T-cell (primary cell): ENCODE measurements at places on chromosomes 7 and 10.

DNA sequence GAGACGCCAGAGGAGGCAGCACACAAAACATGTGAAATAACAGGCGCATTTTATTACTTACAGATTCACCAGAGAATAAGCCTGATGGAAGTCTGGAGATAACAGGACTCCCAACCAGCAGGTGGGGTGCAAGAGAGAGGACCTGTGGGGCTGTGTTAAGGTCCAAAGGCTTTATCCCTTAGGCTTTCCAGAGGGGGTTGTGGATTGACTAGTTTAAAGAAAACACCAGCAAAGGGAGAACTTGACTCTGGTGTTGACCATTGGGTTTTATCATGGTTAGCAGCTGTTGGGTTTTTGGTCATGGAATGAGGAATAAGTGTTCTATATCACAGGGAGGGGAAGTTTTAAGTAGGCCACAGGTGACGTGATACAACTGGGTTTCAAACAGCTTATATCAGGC is 1.6 kb upstream of the CRPPA start:
- DNase-seq = no peak

GRCh38 chr10:31101123-31101522 is 69.5 kb upstream of the ZNF438 start:
- no peak for DNase-seq

DNA sequence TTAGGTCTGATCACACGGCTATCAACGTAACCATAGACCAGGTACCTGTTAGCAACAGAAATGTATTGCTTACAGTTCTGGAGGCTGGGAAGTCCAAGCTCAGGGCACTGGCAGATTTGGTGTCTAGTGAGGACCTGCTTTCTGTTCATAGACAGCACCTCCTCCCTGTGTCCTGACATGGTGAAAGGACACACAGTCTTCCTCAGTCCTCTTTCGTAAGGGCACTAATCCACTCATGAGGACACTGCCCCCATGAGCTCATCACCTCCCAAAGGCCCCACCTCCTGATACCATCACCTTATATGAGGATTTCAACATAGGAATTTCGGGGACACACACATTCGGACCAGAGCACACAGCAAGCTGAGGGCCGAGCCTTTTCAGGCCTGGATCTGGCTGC is 71.4 kb upstream of the BTBD16 start:
- no peak for DNase-seq

DNA sequence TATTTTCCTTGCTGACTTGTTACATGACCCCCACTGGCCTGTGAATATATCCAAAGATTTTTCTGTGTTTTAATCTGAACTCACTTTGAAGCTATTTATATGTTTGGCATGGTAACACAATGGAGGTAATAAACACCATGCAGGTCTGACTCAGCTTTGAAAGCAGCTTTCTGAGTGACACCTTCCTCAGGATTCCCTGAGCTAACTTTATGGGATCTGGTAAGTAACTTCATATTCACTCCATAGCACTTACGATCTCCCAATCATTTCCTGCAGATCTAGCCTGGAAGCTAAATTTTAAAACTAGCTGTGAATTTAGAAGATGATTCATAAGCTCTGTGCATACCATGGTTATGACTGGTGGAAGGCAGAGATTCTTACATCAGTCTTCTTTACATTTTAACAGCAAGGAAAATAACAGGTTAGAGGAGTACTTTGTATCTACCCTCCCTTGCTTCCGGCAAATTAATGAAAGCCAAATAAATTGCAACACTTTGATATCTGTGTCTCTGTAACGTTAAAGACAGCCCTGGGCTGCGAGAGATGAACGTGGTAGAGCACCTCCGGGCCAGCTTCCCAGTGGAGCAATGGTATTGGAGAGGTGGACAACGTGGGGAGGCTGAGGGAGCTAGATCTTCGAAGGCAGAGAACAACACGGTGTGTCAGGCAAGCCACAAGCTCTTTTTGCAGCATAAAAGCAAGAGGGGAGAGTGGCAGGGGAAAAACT is 170.2 kb upstream of the KLF14 start:
- DNase-seq = no peak

DNA sequence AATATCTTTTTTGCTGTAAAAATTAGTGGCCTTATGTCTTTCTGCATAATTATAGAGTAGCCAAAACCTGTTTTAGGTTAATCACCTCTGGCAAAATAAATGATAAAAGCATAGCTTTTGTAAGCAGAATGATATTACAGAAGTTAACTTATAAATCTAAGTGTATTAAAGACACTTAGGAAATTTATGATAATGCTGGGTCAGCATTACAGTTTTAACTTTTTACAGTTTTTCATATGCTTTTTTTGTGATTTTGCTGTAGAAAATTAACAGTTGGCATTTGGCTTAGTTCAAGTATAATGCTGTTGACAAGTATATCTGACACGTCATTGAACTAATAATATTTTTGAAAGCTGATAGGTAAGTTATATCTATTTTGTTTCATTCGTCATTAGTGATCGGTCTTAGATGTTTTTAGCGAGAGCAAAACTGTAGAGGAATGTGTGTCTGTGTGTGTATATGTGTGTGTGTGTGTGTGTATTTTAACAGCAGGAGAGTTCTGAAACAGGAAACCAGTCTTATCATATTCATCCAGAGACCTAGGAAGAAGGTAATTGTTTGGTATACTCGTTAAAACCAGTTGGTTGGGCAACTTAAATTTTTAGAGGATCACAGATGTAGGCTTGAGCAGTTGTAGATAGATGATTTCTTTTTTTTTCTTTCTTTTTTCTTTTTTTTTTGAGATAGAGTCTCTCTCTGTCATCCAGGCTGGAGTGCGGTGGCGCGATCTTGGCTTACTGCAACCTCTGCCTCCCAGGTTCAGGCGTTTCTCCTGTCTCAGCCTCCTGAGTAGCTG is 15.4 kb downstream of the PTEN start:
- DNase-seq = no peak

GRCh38 chr7:26170663-26171062 is 18.7 kb downstream of the NFE2L3 start:
- DNase-seq = no peak

GRCh38 chr7:148492157-148492860 is 98.3 kb upstream of the C7orf33 start:
- DNase-seq = no peak

DNA sequence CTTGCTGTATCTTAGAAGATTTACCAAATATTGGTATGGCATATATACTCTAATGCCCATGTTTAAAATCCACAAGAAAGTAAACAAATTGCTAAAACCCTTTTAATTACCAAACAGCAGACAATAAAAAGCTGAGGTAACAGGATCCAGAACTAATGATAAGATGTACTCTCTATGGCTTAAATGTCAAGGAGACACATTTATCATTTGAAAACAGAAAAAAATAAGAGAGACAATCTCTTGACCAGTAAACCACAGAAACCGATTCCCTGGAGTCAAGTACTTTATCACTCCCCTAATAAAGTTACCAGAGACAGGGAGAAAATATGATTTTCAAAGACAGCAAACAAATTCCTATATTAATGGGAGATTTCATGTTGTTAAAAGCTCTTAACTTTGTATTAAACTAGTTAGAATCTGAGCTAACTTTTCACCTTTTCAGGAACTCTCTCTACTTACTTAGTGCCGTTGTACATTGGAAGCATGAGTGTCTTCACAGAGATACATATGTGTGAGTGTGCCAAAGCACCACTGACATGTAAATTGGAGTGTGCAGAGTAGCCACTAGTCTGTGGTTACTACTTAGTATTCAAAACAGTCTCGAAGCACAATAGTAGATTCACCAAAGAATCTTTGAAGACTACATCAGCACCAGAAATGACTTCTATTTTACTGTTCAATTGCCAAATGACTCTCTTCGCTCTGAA is 44.2 kb downstream of the TSPAN12 start:
- DNase-seq = no peak

DNA sequence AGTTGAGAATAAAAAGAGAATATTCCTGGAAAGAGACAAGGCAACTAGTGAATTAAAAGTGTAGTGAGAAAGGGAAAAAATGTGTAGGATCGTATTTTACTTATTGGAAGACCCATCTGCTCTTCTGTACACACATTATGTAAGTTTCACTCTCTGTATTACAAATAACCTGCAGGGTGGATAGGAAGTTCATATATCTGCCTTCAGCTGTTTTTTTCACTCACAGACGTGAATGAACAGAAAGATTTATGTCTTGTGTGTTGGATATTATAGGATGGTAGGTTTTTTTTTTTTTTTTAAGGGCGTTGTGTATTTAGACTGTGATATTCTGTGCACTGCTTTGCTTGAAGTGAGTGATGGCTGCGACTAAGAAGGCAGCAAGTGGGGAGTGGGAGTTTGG is 266.5 kb downstream of the AUTS2 start:
- no peak for DNase-seq

DNA sequence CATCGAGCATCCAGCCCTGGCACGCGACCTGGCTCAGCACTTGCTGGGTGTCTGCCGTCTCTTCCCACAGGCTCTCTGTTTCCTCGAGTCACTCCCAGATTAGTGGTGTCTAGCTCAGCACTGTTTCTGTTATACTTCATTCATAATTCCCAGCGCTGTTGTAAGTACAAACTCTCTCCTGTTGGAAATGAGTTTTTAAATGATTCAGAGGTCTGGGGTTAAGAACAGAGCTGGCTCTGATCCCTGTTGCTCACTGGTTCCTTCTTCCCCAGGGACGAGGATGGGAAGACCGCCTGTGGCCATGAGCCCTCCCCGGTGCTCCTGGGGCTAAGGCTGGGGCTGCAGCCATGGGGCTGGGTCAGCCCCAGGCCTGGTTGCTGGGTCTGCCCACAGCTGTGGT is 17.3 kb upstream of the C10orf95 start:
- DNase-seq = no peak

GRCh38 chr7:116632384-116632783 is 39.6 kb upstream of the MET start:
- DNase-seq = no peak

DNA sequence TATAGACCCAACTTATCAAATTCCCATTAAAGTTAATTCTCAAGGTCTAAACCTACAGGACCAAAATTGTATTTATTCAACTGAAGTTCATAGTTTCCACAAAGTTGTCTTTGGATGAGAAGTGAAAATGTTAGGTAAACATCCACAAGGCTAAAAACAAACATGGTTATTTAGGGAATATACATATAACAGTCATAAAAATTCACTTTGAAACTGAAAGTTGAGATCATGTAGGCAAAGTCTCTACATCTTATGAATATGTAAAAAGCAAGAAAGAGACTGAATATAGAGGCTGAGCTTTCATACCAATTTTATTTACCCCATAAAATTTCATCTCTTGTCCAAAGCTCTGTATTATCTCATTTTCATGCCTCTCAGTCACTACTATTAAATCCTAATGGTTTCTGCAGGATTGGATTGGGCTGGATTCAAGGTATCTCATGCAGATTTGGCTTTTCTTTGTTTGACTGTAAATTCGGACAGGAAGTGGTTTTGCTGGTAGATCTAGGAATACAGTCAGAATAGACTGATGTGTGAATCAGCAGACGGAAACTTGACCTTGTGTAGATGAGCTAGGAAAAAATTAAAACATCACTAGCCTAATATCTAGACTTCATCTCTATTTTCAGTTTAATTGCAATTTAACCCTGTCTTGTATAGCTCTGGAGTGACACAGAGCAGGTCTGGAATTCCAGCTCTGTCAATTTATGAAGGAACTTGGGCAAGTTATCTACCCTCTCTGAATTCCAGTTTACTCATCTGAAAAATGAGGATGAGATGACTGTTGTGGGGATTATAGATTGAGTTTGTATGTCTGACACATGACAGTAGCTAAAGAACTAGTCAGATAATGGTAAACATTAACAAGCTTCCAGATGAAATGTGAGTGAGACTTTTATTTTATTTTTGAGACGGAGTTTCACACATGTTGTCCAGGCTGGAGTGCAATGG is 27.3 kb upstream of the SKAP2 start:
- no peak for DNase-seq

GRCh38 chr10:100568912-100569311 is 33.2 kb downstream of the HIF1AN start:
- DNase-seq = no peak

DNA sequence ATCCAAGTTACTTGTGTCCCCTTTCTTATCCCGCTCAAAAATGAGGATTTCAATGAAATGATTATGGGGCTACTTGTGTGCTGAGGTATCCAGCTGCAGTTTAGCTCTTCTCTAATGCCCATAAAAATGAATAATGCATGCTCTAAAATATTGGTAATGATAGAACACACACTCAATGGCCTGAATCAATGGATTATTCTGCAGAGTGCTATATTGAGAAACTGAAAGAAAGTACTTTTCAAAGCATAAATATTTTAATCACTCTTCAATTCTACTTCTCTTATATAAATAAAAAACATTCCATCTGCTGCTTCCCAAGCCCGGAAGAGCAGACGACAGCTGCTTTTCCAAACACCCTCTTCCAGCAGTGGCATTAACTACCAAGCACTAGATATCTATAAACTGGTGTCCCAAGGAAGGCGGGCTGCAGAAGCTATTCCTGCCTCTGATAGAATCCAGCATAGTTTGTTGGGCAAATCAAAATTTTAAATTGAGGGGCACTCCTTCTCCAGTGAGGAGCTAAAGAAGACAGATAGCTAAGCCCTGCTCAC is 284.9 kb upstream of the AOAH start:
- no peak for DNase-seq

DNA sequence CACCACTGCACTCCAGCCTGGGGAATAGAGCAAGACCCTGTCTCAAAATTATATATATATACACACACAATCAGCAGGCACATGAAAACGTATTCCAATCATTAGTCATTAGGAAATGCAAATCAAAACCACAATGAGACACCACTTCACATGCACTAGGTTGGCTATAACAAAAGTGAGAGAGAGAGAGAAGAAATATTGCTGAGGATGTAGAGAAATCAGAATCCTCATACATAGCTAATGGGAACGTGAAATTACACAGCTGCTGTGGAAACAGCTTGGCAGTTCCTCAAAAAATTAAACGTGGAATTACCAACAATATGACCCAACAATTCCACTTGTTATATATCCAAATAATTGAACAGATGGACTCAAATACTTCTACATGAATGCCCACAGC is 43.3 kb upstream of the CNNM1 start:
- no peak for DNase-seq

GRCh38 chr7:151408839-151409666 is 785 bp downstream of the WDR86 start:
- peak; percentile 79 for DNase-seq

DNA sequence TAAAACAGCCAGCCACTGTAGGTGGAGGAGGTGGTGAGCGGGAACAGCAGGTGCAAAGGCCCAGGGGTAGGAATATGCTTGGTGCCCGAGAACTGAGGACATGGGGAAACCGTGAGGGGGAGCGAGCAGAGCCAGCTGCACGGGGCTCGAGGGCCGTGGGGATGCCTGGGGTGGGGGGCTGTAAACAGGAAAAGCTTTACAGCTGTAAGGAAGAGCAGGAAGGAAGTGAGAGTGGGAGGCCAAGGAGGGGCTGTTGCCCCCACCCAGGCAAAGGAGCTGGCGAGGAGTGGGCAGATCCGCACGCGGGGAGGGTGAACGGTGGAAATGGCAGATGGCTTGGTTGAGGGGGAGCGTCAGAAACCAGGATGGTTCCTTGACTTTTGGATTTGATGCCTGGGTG is 34.4 kb downstream of the ZMIZ1 start:
- no peak for DNase-seq

DNA sequence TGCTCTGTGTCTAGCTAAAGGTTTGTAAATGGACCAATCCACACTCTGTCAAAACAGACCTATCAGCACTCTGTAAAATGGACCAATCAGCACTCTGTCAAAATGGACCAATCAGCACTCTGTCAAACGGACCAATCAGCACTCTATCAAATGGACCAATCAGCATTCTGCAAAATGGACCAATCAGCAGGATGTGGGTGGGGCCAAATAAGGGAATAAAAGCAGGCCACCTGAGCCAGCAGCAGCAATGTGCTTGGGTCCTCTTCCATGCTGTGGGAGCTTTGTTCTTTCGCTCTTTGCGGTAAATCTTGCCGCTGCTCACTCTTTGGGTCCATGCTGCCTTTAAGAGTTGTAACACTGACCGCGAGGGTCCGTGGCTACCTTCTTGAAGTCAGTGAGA is 740.5 kb upstream of the POM121L12 start:
- DNase-seq = no peak
